ENCODE measurements at places on chromosomes 6 and 20.

GRCh38 chr6:116217069-116217468 lies 36.8 kb downstream of the TSPYL4 start:
- DNase-seq, result no peak

DNA sequence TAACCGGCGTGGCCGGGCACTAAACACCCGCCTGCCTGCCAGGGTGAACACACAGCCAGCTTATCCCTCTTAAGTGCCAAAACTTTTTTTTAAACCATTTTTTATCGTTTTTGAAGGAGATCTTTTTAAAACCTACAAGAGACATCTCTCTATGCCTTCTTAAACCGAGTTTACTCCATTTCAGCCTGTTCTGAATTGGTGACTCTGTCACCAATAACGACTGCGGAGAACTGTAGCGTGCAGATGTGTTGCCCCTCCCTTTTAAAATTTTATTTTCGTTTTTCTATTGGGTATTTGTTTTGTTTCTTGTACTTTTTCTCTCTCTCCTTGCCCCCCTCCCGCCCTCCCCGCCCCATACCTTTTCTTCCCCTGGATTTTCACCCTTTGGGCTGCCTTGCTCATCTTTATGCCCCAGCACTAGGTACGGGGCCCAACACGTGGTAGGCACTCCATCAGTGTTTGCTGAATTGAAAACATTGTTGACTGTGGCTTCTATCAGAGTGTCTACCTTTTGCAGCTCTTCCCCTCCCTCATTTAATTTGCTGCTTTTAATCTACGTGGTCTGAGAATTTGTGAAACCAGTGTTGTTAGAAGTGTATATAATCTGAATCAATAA lies 1.5 kb downstream of the ZCCHC3 start:
- DNase-seq, result no peak

- DNase-seq, result no peak
Observed at GRCh38 chr6:139550361-139550760, 175.9 kb upstream of the CITED2 start.

- no peak for DNase-seq
Observed at GRCh38 chr6:127456465-127456864, 2.7 kb downstream of the KIAA0408 start.

- DNase-seq, result no peak
Observed at GRCh38 chr6:42440027-42440426, 11.7 kb downstream of the TRERF1 start.

GRCh38 chr6:92111386-92111785 lies 1308.0 kb downstream of the EPHA7 start:
- DNase-seq, result no peak

- no peak for DNase-seq
Observed at GRCh38 chr6:85436939-85437495, 12.9 kb upstream of the NT5E start.

- DNase-seq, result no peak
Observed at GRCh38 chr6:165245287-165245686, 64.1 kb downstream of the C6orf118 start.

DNA sequence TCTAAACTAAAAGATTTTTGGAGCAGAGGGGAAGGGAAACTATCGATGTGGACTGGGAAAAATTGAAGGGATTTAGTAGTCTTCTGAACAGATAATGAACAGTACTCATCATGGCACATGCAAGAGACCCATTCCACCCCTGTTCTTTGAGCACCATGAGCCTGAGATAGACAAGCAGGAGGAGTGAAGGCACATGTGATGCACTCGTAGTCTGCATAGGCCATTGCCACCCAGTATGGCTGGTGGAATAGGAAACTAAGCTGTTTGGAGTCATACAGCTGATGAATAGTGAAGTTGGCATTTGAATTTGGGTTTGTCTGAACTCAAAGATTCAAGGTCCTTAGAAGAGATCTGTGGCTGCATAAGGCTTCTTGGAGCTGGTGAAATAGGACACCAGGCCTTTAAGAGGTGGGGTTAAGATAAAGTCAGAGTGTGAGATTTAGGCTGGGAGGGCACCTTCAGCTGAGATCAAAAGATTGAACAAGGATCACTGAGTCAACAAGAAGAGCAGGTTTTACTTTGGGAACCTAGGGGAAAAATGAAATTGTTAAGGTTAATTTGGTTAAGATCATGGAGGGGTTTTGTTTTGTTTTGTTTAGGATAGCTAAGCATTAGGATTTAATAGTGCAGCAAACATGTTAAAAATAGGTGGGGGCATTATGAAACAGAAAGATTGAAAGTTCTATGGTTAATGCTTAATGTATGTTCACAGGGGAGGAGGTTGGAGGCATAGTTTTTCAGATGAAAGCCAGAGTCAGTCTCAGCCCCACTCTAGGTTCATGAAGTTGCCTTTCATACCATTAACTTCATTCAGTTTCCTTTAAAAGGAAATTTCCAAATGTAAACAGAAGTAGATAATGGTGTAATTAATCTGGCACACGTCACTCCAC lies 148.8 kb downstream of the ARID1B start:
- no peak for DNase-seq

- DNase-seq, result no peak
Observed at GRCh38 chr6:102759415-102759814, 1365.9 kb downstream of the GRIK2 start.

GRCh38 chr6:170137176-170137891 lies 153.5 kb downstream of the DLL1 start:
- no peak for DNase-seq

GRCh38 chr6:129661536-129662405 lies 48.2 kb downstream of the ARHGAP18 start:
- no peak for DNase-seq

- DNase-seq, result no peak
Observed at GRCh38 chr20:57708694-57709673, 831 bp downstream of the PMEPA1 start.

DNA sequence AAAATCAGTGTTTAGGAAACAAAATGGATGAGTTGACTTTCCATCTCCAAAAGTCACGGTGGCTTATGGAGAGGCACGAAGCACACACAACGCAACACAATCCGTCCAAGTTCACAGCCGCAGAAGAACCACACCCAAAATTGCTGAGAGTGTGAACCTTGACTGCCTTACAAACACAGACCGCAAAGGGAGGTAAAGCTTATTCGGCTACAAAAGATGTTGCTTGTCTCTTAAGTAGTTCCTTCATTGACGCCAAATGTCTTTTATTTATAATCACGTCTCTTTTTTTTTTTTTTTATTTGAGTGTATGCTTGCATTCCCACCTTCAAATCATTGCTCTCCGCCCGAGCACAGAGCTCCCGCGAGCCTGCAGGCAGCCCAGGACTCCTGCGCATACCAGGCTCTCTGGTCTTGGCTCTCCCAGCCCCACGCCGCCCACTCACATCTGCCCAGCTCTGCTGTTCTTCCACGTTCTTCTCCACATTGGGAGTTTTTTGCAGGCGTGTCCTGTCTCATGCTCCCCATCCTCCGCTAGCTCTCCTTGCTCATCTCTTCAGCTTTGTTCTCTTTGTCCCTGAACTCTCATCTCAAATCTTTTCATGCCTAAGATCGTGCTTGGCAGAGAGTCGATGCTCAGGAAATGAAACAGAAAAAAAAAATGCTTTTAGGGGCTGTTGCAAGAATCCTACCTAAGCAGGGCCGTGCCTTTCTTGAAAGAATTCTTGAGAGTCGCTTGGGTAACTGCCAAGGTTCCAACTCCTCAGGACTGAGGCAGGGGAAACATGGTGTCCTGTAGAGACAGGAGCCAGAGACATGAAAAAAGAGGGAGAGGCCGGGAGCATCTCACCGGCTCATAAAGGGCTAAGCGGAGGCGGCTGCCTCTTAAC lies 25.8 kb downstream of the LY86 start:
- no peak for DNase-seq

DNA sequence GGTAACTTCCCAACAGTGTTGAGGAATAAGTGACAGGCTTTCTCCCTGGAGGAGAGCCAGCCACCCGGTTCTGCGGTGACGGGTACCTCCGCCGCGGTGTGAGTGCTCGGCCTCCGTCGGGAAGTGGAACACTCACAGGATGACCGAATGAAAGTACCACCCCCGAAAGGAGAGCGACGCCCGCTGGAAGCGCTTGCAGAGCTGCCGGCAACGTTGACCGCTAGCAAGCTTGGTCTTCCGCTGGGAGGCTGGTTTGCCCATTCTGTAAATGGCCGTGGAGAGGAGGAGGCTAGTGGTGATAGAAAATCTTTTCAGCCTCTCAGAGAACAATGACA lies 614 bp upstream of the TMEM242 start:
- DNase-seq, result peak; percentile 26

DNA sequence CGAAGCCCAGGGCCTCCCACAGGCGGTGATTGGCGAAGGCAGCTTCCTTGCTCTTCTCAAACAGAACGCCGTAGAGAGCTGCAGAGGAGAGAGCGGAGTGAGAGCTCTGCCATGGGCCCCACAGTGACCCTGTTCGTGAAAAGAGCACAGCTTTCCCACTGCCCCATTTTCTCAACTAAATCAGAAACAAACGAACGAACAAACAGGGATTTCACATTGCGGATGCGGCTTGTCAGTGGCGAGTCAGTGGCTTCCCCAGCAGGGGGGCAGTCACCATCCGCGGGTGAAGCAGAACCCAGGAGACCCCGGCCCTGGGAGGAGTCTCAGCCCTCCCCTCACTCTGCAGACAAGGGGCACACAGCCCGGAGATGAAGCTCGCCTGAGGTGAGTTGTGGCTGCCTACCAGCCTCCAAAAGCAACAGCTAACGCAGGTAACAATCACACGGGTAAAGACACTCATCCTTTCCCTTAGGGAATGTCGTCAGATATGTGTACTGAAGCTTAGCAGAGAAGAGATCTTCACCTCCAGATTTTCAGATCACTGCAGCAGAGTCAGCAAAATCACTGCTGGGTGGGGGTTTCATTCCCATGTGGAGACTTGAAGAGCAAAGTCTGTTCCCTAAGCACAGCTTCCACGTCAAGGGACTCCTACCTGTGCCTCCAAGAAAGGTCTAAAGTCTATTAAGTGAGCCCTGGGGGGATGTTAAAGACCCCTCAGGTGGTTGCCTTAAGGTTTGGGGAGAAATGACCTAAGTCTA lies 51.2 kb upstream of the GPR31 start:
- DNase-seq, result no peak

GRCh38 chr6:43671801-43672690 lies 15.5 kb downstream of the MRPS18A start:
- no peak for DNase-seq

DNA sequence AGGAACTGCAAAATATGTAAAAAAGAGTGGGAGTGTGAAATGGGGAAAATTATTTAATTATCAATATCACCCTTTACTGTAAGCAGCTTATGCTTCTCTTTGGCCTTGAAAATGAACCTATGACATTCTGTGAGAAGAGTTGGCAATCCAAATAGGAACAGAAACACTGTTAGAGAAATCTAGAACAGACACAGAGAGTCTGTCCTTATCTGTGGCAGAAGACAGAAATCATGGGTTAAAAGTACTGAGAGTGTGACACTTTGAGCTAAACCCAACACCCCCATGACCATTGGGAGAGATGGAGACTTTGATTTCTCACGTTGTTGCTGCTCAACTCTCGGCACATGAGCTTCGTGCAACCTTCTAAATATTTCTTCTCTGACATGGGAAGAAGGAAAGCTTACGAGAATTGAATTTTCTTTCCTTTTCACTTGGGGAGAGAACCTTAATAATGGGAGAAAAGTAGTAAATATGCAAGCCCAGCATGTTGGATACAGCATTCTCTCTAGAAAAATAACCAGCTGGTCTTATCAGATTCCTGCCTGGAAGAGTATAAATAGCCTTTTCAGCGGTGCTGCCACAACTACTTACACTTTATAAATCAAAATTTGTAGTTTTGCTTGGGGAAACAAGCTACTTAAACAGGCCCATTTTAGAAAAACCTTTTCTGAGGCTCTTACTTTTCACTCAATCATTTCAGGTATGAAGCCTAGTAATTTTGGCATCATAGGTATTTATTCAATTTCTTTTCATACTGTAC lies 49.4 kb upstream of the NOX3 start:
- DNase-seq, result no peak

DNA sequence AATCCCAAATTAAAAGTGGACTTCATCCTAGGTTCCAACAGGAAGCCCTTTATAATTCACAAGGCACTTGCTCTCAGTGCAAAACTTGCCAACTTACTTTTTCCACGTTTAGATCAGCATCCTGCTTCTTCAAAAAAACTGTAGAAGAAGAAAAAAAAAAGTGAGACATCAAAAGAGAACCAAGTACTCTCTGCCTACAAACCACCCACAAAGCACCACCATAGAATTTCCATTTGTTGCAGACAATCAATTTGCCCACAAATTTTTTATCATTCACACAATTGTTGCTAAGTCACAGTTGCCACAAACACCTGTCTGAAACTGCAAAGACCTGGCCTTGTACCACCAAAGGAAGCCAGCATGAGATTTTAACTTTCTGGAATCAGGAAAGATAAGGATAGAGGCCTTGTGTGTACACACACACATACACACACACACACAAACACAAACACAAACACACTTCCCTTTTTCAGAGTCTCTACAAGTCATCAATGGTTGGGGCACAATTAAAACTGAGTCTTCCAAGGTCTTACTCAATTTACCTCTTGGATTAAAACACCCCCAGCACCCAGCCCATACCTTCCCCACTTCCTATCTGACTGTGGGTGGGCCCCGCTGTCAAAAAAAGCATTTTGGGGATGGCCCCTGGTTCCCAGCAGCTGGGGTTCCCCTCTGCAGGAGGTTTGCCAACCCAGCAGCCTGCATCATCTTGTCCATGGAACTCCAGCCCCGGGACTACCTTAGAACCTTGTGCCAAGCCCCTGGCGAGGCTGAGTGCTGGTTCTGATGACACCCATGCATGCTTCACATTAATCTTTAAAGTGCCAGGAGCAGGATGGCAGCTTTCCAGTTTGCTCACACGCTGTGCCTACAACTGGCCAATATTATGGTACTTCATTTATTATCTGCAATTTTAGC lies 26.5 kb downstream of the FYN start:
- no peak for DNase-seq

DNA sequence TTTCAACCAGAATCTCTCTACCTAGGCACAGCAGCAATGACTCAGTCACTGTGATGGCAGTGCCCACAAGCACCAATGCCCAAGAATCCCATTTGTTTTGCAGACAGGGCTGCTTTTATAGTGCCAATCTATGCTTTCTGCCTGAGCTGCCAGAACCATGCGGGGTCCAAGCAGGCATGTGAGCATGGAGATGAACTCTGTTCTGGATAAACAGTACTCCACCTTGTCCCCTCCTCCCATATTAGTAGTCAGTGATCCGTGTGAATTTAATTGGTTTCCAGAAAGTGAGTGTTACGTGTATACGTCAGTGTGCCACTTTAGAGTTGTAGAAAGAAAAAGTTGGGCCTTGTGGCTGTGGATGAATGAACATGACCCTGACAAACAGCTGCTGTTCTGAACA lies 79.4 kb downstream of the SASH1 start:
- no peak for DNase-seq

DNA sequence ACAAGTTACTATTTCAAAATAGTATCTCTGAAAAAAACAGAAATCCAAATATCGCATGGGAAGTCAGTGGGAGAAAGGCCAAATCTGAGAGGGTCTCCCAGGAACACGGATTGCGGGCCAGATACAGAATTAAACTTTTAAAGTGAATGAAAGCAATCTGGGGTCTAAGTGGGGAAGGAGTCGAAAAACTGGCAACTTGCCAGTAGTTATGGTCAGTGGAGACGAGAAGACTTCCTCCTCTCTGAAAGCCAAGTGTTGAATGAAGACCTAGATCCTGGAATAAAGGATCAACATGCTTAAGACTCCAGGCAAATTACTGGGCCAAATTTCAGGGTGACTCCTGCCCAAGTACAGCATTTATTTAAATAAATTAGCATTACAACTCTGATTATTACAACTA lies 123.6 kb downstream of the BFSP1 start:
- no peak for DNase-seq

- DNase-seq, result no peak
Observed at GRCh38 chr20:58880441-58880840, 27.9 kb downstream of the GNAS start.

GRCh38 chr6:107763946-107764345 lies 60.2 kb downstream of the SCML4 start:
- DNase-seq, result no peak

Data from thoracic aorta (tissue), 2 donors.